ENCODE measurements at places on chromosomes 3 and 15. TPM values are rescaled to one million over a fixed set of nuclear protein-coding genes. Genes with fewer than 3 reads are reported as not detected.

The GATM gene
- total RNA-seq, result 288 TPM

The B3GNT5 gene
- total RNA-seq, result 30.3 TPM

The ALDH1A2 gene
- total RNA-seq, result 7.1 TPM

The CAMKV gene
- not detected for total RNA-seq

The SHC4 gene
- 74.2 TPM for total RNA-seq

The DAPK2 gene
- 36.9 TPM for total RNA-seq

DNA sequence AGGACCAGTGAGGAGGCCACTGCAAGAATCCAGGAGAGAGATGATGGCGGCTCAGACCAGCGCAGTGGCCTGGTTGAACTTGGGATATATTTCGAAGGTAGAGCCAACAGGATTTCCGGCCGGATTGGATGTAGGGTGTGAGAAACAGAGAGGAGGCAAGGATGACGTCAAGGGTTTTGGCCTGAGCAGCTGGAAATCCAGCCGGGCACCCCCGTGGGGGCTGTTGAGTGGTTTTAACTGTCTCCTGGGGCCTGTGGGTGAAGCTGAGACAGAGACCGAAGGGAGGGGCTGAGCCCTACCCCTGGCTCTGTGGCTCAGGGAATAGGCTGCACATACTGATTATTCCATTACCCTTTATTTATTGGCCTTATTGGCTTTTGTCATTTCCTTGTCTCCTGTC, 45.7 kb downstream of the EXOG start:
- no peak for DNase-seq

DNA sequence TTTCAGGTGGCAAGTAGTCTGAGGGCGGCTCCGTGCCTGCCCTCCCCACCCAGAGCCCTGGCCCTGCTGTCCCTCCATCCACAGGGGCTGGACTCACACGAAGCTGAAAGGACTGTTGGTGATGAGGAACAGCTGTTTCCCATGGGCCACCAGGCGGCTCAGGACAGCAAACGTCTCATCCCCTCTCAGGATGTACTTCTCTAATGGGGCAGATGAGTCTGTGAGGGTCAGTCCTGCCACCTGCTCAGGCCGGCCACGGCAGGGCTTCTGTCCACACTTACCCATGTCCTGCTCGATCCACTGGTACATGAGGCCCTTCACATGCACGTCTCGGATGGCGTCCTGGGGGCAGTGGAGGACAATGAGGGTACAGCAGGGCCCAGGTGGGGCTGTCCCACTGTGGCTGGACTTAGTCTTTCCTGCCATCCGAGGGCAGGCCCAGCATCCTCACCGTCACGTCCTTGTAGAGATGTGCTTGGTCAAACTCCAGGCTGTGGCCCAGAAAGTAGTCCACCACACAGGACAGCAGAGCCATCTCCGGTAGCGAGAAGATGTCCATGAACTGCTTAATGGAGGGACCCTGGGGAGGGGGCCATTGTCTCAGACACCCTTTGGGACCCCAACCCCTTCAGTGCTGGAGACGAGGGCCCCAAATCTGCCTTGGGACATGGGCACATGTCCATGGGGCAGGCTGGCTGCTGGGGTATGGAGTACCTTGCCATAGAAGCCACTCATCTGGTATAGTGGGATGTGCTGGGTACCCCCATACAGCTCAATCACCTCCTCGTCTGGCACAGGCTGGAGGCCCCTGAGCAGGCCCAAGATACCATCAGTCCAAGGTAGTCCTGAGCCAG, 5.7 kb downstream of the NT5DC2 start:
- peak; percentile 50 for DNase-seq

DNA sequence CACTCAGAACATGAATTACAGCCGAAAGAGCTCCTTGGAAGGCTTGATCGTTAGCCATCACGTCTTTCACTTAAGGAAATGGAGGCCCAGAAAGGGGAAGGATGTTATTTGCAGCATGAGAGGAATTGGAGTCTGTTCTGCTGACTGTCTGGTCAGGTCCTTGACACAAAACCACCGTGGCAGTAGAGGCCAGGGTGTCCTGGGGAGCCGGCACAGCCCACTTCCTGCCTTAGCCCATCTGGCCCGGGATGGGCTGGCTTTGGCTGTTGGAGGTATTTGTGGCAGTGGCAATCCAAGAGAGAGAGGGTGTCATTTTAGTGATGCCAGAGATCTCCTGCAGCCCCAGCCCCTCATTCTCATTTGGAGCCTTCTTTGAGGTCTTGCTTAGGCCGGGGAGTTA, 37.4 kb downstream of the ST6GAL1 start:
- no peak for DNase-seq

DNA sequence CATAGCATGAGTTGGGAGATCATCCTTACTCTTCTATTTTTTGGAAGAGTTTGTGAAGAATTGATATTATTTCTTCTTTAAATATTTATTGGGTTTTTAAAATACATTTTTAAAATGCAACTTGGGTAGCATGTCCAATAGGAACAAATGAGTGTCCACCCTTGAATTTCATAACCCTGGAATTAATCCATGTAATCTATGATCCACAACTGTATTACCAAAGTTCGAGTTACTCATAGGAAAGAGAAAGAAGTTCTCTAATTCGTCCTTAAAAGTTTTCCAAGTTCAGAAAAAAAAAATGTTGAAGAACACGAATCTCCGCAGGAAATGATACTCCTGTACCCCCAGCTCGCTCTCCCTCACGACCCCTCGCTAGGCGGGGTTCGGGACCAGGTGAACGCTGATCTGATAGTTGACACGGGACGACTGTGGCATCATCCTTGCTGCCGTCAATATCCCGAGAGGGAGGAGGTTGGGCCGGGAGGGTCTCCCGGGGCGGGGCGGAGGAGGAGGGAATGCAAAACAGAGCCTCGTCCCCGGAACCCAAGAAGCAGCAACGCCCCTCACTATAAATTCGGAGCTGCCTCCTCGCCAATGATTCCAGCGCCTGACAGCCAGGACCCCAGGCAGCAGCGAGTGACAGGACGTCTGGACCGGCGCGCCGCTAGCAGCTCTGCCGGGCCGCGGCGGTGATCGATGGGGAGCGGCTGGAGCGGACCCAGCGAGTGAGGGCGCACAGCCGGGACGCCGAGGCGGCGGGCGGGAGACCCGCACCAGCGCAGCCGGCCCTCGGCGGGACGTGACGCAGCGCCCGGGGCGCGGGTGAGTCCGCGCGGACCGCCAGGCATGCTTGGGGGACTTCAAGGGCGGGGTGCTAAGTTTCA, at the start of gene AGTR1:
Gene AGTR1, plus strand, starts transcription at position 598 of the 884 bp plus-strand sequence. CDS start 43,133 bp downstream, outside the sequence.
- peak; percentile 82 for DNase-seq

- no peak for DNase-seq
Measured at GRCh38 chr3:34793057-34793456, 846.3 kb upstream of the ARPP21 start.

DNA sequence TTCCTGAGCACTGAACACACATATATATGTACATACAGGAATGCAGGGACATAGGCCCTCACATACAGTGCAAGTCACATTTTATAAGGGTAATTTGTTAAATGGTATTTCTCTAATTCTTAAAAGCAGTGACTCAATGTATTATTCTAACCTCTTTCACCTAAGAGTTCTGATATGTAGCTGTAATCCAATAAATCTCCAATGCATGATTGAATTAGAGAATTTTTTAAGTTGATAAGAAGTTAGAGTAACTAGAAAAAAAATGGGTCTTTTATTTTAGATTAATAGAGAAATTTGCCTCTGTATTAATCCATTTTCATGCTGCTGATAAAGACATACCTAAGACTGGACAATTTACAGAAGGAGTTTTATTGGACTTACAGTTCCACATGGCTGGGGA, 98.2 kb downstream of the RBMS3 start:
- no peak for DNase-seq

DNA sequence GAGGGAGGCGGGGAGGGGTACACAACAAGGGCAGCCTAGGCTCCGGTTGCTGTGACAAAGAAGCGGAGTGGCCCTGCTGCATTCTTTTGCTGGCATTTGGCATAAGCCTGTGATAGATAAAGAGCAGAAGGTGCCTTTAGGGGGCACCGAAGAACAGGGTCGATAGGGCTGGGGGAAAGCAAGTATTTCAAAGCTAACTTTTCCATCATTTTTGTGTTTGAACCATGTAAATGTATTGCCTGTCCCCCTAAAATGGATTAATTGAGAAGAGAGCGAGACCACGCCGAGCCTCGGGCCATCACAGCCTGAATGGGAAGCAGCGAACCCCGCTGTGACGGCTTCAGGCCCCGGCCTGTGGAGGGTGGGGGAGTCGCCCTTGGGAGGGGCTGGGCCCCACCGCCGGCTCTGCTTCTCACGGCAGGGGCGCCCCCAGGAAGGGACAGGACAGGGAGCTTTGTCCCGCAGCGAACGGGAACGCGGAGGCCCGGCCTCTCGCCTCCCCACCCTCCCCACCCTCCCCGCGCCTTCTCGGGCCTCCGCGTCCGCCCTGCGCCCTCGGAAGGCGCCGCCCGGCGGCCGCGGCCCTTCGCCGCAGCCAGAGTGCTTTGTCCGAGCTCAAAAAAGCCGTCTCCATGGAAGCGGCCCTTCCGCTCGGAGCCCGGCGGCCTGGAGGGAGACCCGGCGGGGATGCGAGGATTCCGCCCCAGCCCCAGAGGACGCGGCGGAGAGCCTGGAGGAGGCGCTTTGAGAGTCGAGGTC, 32.4 kb upstream of the ALDH1L1 start:
- peak; percentile 65 for DNase-seq

DNA sequence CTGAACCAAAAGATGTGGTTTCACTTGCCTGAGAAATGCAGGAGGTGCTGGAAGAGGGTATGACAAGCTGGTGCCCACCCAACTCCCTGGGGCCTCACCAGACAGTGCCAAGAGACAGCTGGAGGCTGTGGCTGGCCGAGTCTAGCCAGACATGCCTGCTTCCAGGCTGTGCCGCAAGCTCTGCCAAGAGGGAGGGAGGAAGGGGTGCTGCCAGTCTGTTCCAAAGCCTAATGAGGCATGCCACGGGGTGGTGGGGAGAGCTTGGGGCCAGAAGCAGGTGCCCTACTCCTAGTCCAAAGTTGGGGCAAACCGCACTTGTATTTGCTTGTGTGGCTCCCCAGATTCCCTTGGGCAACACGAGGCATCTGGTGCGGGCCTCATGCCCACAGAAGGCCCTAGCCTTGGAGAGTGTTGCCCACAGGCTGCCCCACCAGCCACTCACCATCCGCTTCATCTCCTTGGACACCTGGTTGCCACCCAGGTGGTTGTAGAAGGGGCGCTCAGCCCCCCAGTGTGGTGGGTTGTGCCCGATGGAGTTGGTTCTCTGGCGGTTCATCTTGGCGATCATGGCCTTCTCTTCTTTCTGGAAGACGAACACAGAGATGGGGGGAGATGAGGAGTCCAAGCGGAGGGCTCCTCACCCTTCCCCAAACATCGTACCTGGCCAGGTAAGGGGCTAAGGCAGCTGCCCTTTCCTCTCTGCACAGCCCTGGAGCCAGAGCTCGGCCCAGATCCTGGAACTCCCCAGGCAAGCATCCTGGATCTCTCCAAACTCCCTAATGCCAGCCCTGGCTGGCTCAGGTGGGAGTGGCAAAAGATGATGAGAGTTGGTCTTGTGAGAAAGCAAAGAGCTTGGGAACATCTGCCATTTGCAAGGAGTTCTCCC, 123.4 kb downstream of the SEC22A start:
- no peak for DNase-seq

DNA sequence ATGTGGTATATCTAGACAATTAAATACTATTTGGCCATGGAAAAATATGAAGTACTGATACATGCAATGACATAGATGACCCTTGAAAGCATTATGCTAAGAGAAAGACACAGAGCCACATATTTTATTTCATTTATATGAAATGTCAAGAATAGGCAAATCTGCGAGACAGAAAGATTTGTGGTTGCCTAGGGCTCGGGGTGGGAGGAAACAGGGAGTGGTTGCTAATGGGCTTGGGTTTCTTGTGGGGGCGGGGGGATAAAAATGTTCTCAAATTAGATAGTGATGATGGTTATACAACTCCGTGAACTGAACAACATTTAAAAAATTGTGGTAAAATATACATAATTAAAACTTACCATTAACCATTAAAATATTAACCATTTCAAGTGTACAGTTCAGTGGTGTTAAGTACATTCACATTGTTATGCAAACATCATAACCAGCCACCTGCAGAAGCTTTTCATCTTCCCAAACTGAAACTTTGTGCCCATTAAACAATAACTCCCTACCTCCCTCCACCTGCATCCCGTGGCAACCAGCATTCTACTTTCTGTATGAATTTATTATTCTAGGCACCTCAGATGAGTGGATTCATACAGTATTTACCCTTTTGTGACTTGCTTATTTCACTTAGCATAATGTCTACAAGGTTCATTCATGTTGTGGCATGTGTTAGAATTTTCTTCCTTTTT, 24.3 kb upstream of the ANP32A start:
- no peak for DNase-seq

DNA sequence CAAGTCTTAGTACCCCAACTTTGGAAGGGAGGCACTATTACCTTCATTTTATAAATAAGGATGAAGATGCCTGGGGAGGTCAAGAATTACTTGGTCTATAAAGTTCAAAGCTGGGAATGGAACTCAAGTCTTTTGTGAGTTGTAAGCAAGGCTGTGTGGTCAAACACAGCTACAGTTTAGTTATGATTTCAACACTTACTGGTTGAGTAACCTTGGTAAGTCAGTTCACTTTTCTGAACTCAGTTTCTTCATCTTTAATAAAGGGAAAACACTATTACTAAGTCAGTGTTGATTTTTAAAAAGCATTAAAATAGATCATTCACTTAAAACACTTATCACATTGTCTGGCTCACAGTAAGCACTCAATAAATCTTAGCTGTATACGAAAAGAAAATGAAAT, 200.4 kb upstream of the ADAMTS9 start:
- no peak for DNase-seq

GRCh38 chr3:176992565-176992964, 204.7 kb downstream of the TBL1XR1 start:
- no peak for DNase-seq

- peak; percentile 83 for DNase-seq
Measured at GRCh38 chr3:14548321-14548729, 8.2 kb upstream of the GRIP2 start.

DNA sequence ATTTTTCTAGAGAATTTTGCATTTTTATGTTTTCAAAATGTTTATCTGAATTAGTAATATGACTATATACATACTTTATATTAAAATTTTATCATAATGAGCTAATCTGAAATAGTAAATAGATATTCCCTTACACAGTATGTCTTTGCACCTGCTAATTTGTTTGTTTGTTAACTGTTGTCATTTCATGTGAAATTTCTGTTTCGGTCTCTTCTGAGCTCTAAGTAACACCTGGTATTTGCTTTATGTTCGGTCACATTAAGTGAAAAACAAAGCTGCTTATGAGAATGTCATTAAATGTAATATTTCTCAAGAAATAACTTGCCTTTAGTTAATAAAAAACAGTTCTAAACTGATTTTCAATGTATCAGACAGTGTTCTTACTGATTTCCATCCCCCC, 61.1 kb downstream of the FNDC3B start:
- DNase-seq, result no peak

- no peak for DNase-seq
Measured at GRCh38 chr15:82640672-82641071, 6.5 kb downstream of the CPEB1 start.

DNA sequence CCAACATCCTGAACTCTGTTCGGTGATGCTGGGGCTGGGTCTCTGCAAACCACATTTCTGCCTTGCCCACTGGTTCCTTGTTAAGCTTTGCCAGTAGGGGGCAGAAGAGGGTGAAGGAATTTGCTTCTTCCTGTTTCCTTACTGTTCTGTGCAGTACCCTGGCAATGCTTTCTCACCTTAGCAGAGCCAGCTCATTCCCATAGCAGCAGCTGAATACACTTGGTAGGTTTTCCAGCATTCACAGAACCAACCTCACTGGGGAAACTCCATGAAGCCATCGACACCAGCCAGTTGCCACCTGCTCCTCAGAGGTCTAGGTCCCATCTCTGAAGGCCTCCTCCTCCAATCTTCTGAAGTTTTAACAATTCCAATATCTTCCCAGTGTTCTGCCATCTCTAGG, 308.4 kb downstream of the PDCD6IP start:
- DNase-seq, result no peak

- no peak for DNase-seq
Measured at GRCh38 chr3:15309662-15310335, 22.6 kb downstream of the SH3BP5 start.
